Activated T-cell treated with anti-CD3 and anti-CD28 coated beads, Interleukin-2, amount 50 U/mL, for 48 hours (primary cell): ENCODE measurements at places on chromosomes 1 and 21.

- DNase-seq: peak; percentile 51
Measured at GRCh38 chr1:11761988-11762406, at the start of gene C1orf167. C1orf167 (plus strand) TSS chr1:11762193; CDS start chr1:11764401, 2,208 bp downstream.

DNA sequence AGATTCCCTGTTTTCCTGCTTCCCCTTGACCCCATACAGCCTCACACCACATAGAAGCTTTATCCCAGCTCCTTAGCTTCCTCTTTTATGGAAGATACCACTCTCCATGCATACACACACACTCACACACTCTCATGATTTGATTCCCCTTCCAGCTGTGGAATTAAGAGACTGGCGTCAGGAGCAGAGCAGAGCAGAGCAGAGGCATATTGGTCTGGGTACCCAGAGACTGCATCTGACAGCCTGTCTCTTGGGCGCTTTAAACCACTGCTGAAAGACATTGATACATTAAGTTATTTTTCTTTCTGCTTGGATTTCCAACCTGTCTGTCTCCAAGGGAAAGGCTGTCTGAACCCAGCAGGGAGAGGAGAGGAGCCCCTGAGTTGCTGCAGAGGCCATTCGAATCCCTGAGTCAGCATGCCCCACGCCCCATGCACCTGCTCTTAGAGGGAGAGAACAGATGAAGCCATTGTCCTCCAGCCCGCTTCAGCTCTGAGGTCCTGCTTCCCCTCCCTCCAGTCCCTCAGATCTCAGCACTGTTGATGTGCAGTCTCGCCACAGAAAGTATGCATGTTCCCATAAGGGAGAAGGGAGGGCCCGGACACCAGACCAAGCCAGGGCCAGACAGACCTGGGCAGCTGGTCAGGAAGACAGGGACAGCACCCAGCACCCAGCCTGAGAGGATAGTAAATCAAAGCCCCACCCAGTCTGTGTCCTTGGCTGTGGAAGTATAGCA lies 66.7 kb upstream of the GJB5 start:
- no peak for DNase-seq

- no peak for DNase-seq
Measured at GRCh38 chr1:107486349-107486748, 345.5 kb downstream of the NTNG1 start.

- DNase-seq: no peak
Measured at GRCh38 chr1:29634746-29635335, 398.5 kb downstream of the PTPRU start.

DNA sequence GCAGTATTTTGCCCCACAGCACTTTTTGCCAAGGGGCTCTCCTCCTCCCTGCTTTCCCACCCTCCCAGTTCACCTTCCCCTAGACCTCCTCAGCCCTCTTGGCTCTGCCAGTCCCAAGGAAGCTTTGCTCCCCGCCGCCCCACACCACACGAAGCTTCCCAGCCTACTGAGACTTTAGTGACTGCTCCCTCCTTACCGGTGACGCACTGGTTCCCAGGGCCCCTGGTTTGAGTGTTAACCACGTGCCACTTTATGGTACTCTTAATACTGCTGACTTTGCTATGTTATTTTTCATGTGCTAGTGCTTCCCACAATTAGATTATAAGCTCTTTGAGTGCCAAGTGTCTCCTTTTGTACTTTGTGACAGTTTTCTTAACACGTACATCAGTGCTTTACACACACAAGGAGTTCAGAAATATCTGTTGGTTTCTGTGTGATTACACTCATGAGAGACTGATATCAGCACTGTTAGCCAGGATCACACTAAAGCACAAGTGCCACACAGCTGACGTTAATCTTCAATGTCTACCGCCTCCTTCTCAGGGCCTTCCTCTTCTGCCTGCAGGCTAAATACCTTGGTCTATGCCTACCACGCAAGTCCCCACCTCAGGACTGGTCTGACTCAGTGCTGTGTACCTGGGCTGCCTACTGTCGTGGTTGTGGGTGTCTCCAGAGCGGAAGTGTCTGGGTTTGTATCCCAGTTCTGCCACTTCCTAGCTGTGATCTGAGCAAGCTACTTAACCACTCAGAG lies 61.0 kb downstream of the DNTTIP2 start:
- peak; percentile 36 for DNase-seq

DNA sequence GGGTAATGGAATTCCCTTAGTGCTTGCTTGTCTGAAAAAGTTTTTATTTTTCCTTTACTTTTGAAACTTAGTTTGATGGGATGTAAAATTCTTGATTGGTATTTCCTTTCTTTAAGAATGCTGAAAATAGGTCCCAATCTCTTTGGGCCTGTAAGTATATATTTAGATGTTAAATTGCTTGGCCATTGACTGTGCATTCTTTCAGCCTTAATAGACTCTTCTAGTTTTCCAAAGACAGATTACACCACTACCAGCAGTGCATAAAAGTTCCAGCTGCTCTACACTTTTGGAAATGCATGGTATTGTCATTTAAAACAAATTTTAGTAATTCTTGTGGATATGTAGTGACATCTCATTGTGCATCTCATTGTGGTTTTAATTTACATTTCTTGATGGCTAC lies 464.8 kb upstream of the USP24 start:
- DNase-seq: no peak

GRCh38 chr1:67159233-67159632 lies 7.0 kb upstream of the IL23R start:
- DNase-seq: peak; percentile 44

GRCh38 chr1:41804176-41804575 lies 114.5 kb downstream of the HIVEP3 start:
- peak; percentile 40 for DNase-seq

DNA sequence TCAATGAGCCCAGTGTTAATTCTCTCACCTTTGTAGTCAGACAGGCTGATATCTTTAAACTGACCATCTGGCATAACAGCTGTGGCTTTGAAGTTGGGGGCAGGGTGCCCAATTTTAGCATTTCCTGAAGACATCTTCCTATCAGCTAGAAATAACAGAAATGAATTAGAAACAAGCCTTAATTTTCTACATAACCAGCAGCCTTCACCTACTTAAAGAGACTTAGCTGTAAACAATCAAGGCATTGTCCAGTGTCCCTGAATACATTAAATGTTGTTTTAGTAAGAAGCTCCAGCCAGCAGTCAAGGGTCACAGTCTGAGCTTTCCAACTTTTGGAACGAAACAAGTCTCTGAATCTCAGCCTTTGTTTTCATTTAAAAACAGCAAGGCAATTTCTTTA lies 2.8 kb downstream of the PRDX1 start:
- DNase-seq: no peak

DNA sequence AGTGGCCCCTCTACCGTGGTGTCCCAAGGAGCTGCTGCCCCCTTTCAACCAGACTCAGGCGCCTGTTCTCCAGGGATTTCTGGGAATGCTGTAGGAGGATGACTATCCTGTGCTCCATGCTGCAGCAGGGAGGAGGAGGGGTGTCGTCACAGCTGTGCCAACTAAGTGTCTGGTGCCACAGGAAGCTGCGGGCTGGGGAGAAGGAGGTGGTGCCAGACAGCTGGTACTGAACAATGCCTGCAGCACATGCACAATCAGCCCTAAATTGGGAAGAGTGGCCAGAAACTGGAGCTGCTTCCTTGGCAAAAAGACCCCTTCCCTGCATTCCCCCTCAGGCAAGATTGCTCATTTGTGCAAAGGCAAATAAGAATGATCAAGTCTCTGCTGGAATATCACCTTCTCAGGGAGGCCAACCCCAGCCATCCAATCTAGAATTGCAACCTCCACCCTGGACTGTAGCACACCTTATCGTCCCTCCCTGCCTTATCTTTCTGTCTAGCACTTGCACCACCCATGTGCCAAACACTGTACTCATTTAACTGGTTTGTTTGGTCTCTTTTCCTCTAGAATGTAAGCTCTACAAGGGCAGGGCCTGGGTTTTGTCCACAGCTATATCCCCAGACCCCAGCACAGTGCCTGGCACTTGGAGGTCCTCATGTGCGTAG lies 33.3 kb downstream of the LAMB3 start:
- DNase-seq: no peak

- DNase-seq: no peak
Measured at GRCh38 chr1:197763769-197764168, 11.5 kb downstream of the DENND1B start.

DNA sequence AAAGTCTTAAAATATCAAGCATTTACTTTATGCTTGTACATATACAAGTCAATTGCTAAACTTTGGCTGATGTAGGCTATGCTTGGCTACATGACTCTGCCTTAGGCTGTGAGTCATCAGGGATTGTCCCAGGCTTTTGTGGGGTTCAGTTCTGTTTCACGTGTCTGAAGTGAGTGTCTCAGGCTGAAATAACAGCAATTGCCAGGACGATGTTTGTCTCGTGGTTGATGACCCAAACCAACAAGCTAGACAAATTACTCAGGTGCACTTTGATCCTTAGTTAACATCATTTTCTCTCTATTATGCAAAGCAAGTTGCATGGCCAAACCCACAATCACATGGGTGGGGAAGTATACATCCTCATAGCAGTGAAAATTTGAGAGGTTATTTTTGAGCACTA lies 410.1 kb downstream of the BRINP3 start:
- DNase-seq: no peak

- DNase-seq: no peak
Measured at GRCh38 chr1:46723901-46724300, 5.0 kb upstream of the EFCAB14 start.

GRCh38 chr1:109188781-109189180 lies 24.9 kb upstream of the SARS1 start:
- DNase-seq: no peak

GRCh38 chr21:42236693-42237092 lies 17.8 kb downstream of the ABCG1 start:
- no peak for DNase-seq

DNA sequence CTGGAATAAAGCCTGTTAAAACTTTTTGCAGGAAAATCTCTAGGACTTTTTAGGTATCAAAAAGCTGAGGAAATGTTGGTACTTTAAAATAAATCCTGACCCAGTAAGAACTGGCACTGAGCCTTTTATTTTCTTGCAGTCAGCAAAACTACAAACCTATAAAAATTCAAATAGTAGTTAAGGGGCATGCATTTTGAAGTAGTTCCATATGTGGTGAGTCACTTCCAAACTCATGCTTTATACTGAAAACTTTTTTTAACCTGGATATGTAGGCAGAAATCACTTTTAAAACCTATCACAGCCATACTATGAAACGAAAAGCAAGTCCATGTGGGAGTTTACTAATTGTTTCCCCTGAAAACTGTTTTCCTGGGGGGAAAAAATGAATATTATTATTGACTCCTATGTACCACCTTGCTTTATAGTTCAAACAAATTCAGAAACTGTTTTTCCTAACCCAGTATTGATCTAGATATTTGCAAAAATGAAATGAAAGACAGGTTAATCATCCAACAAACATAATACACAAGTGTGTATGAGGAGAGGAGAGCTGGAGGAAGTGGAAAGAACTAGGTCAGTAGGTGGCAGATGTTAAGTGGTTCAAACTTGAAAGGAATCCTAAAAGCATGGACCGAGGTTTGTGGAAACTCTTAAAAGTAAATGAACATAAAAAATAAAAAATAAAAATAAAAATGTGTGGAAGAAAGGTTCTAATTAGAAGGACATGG lies 30.5 kb downstream of the NRIP1 start:
- DNase-seq: no peak

- no peak for DNase-seq
Measured at GRCh38 chr1:167922611-167923074, 8.7 kb upstream of the ADCY10 start.

DNA sequence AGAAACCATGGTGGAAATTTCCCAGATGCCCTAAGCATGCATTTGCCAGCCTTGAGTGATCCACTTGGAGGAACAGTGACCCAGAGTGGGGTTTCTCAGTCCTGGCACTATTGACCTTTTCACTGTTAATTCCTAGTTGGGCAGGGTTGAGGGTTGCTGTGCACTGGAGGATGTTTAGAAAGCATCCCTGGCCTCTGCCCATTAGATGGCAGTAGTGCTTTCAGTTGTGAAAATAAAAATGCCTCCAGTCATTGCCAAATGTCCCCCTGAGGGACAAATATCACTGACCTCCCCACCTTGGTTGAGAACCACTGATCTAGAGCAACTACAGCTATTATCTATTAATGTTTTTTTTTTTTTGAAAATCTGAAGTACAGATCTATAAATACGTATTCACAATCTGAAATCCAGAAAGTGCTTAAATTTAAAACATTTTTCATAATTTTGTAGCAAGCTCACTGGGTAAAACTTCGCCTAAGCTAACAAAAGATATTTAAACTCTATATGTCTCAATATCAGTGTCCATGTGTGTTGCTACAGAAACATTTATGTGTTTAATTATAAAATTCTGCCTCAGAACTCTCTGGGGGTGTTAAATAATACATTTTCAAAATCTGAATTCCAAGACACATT lies 27.3 kb downstream of the F3 start:
- no peak for DNase-seq

GRCh38 chr1:113031171-113031933 lies 41.6 kb upstream of the LRIG2 start:
- DNase-seq: no peak

- no peak for DNase-seq
Measured at GRCh38 chr1:67939942-67940341, 106.7 kb upstream of the GNG12 start.

DNA sequence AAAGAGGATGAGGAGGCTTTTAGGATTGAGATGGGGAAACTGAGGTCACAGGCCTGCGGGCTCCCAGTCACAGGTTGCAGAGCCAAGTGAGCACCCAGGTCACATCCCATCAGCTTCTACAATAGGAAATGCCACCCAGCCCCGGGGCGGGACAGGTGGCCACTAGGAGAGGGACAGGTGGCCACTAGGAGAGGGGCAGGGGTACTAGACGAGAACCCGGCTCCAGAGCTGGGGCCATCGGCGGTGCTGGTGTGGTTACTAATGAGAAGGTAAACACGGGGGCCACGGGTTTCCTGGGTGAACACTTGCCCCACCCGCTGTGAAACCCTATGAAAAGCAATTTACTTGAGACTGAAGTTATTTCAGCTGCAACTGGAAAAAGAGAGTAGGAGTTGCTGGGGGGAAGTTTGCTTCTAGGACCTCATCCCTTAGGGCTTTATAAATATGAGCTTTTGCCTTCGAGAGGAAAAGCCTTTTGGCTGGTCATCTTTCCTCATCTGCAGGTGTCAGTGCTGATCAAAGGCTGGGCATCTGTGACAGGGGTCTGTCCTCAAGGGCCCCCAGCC lies 52.5 kb downstream of the MRPL37 start:
- DNase-seq: no peak

DNA sequence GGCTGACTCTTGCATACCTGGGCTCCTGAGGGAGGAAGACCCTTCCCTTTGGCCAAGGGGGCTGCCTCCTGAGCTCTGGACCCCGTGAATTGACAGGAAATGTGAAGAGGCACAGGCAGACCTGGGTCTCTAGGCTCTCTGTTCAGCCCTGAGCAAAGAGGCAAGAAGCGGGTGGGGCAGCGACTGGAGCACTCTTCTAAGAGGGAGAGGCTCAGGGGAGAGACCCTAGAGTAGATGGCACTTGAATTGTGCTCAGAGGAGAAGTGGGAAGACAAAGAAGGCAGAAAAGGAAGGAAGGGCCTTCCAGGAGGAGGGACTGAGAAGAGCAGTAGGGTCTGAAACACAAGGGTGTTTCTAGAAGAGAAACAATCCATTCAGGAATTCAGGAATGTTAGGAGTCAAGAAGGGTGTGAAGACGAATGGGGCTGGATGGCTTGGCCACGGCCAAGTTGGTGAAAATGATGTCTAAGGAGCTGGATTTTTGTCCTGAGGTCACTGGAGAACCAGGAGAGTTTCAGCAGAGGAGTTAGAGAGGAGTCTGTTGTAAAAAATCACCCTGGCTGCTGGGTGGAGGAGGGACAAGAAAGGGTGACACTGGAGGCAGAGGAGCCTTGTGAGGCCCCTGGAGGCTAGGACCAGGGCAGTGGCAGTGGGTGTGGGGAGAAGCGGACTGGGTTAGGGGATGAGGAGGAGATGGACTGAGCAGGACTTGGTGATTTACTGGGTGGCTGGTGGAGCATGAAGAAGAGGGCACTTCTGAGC lies 5.3 kb downstream of the TIE1 start:
- DNase-seq: no peak
